ENCODE measurements at places on chromosomes 4 and X.

DNA sequence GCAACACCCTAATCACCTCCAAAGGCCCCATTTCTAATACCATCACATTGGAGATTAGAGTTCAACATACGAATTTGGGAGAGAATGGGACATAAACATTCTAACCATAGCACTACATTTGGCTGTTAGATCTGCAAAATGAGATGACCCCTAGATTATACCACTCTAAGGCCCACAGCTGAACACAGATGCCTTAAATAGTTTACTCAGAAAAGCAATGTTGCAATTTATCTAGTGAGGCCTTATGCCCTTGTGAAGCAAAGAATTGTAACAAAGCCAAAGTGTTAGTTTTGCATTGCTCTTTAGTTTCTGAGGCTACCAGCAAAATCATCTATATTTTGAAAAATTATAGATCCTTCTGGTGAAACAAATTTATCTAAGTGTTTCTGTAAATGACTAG lies 31.6 kb upstream of the ARHGEF6 start:
- no peak for DNase-seq

DNA sequence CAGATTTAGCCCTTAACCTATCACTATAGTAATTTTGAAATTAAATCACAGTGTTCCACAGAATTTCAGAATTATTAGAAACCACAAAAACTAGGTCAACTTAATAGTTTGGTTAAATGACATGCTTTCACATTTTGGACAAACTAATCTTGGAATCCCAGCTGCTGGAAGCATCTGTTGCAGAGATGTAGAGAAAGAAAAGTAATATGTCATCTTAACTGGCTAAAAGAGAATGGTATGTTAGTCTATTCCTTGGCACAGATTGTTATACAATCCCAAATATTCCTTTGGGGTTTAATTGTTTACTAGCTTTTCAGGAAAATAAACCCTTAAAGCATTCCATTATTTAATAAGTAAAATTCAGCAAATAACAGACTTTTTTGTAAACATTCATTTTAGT lies 519.9 kb downstream of the IL15 start:
- peak; percentile 0 for DNase-seq

DNA sequence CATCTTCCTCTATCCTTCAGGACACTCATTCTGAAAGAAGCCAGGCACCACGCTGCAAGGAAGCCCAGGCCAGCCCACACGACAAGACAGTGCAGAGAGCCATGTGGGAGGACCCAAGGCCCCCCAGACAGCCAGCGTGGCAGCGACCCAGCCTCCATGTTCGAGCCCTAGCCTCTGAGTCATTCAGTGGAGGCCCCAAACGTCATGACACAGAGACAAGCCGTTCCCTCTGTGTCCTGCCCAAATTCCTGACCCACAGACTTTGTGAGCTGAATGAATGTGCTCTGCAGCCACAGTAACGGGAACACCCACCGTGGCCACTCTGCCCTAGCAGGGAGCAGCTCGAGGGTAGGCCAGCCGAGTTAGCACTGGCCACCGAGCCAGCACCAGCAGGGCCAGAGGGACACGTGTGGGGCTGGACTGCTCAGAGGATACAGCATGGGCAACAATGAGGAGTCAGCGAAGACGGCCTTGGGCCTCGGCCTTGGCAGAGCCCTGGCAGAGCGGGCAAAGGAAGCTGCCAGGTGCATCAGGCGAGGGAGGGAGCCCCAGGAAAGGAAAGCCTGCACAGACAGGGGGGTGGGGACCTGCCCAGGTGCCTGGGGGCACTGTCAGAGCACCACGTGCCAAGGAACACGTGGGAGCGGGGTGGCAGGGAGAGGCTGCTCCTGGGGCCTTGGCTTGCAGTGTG lies 8.6 kb downstream of the BLOC1S4 start:
- DNase-seq: no peak

GRCh38 chrX:38804432-38804681 lies 3.1 kb downstream of the MID1IP1 start:
- DNase-seq: no peak

DNA sequence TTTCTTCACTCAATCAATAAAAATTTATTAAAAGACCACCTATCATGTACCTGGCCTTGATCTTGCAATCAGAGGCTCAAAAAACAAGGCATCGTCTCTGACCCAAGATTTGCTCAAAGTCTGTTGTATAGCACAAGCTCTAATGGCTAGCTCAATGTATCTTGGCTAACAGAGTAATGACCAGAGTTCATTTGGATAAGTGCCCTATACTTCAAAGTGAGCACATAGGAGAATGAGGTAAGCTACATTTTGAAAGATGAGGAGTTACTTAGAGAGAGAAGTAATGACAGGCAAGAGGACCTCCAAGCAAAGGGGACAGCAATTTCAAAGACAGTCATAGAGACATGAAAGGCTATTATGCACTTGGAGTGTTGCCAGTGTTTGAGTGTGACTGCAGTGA lies 22.9 kb upstream of the GABRQ start:
- DNase-seq: no peak

- DNase-seq: no peak
Measured at GRCh38 chr4:2893772-2894171, 50.1 kb downstream of the ADD1 start.

GRCh38 chrX:15838017-15838416 lies 16.6 kb downstream of the AP1S2 start:
- peak; percentile 29 for DNase-seq

DNA sequence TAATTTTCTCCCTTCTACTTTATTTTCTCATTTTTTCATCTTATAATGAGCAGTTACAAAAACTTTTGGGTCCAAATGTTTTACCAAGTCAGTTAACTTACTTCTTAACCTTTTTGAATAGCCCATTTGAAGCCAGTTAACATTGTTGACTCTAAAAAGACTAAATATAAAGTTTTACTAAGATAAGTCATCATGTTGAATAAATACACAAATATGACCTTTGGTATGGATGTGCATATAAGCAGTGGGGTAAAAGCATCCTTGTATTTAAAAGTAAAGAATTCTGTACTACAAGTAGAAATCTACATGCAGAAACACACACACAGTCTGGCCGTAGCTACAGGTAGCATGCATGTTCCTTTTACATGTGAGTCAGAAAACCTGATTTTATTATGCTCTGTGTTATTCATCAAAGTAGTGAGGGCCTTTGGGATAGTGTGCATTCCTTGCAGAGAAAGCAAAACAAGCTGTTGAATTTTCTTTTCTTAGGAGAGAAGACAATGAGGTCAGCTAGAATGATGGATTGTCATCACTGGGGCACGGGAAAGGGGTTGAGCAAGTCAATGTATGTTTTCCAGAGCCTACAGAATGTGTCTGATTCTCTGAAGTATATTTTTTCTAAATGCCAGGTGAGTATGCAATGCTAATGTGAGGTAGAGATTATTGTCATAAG lies 533.2 kb upstream of the AGA start:
- DNase-seq: no peak

DNA sequence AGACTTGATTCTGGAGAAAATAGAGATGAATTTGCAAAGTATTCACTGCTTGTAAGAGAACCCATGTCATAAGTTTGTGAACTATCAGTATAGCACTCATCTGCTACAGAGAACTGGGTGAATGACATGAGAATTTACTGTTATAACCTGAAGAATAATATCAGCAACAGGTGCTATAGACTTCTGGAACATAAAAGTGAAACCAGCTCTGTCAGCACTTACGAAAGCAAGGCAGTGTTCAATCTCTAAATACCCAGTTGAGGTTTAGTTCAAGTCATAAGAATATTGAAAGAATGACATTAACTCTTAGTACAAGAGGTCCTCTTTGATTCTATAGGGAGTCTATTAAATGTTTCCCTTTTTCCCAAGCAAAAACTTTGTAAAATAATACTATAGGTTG lies 232.9 kb upstream of the ANKRD50 start:
- DNase-seq: no peak

- no peak for DNase-seq
Measured at GRCh38 chr4:6878451-6879059, 31.1 kb upstream of the TBC1D14 start.

- DNase-seq: no peak
Measured at GRCh38 chrX:11290416-11291102, 2.7 kb upstream of the AMELX start.

DNA sequence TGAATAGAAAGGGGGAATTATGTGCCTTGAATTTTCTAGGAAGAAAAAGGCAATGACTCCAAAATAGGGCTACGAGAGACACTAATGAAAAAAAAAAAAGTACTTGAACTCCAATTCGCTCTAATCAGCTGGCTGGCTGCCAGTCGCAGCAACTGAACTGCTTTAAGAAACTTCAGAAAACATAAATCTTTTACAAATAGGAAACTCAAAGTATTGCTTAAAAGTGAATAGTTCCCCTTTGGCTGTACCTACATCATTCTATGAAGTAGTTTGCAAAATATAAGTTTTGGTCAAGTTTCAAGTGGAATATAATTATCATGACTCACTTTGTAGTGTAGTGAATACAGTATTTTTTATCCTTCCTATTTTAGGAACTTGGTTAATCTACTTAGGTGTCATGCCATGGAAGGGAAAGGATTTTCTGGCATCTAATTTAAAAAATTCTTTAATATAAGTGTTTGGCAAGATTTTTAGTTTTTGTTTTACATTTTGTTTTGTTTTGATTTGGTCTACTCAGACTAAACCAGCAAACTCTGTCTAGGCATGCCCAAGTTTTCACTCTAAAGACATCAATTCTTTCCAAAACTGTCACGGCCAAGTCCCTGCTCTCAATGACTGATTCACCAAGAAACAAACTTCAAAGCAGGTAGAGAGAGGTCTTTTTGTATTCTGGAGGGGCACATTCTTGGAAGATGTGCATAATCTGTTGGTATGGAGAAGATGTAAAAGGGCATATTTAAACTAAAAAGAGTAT lies 382.4 kb upstream of the GALNT7 start:
- DNase-seq: no peak

DNA sequence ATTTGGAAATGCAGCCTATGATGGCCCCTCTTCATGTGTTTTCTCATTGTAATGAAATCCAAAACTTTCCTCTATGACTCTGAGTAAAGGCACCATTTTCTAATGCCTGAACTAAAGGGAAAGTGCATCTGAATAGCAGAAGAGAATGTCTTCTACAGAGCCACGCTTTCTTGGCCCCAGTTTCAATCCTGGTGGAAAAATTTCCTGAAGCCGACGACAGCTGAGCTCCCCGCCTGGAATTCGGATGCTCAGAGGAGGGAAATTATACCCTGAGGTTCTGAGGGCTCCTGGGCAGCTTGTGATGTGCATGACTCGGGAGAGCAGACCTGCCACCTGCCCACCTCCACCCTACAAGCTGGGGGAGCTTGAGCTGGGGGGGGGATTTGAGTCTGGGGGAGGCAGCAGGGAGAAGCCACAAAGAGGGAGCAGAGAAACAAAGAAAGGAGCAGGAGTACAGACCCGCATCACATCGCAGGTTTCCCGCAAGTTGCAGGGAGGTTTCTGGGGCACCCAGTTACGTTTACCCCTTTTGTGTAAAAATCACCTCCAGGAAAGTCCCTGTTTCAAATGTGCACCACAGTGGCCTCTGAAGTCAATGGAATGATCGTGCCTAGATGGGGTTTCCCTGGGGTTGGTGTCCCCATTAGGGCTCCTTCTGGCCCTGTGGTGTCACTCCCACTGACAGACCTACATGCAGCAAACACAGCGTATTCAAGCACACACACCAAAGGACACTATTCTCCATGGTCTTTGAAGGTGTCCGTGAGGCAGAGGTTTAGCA lies 145.6 kb upstream of the RBPJ start:
- no peak for DNase-seq

- no peak for DNase-seq
Measured at GRCh38 chrX:132044953-132045352, 21.9 kb downstream of the STK26 start.
